ENCODE measurements at places on chromosomes 2 and 18. TPM values are rescaled to one million over a fixed set of nuclear protein-coding genes. Genes with fewer than 3 reads are reported as not detected.

DNA sequence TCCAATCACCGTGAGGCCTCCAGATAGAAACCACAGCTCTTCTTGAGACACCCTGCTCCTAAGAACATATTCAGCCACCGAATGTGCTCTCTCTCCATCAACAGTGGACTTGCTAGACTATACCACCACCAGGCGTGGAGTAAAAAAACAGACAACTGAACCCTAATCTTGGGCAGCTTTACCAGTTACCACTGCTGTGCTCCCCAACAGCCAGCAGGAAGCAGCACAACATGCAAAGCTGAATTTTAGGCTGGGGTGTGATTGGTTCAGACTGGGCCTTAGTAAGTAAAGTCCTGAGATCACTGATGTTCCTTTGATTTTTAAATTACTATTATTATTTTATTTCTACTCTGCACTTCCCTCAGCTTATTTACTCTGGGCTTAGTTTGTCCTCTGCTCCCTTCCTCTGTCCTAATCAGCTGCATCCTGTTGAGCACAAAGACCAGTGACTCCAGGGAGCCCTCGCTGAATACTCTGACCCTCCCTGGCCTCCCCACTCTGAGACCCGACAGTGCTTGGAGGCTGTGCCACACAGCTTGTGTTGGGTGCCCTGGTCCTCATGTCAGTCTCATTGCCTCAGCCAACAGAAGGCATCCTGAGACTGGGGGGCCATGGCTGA, 21.9 kb downstream of the MRPL35 start:
- DNase-seq = peak; percentile 80
- H3K4me3 ChIP-seq = no peak overlapping the region
- no peak overlapping the region for H3K27ac ChIP-seq
- no peaks in the 10 kb centered on the region for H3K27me3 ChIP-seq
- H3K36me3 ChIP-seq = no peaks in the 10 kb centered on the region
- H3K4me1 ChIP-seq = no peaks in the 10 kb centered on the region

ACTR3 gene
- 138 TPM for total RNA-seq

- no peak overlapping the region for H3K27ac ChIP-seq
- H3K27me3 ChIP-seq = no peaks in the 10 kb centered on the region
- H3K4me3 ChIP-seq = no peak overlapping the region
- H3K36me3 ChIP-seq = no peaks in the 10 kb centered on the region
Observed at GRCh38 chr2:128769457-128770142, 450.9 kb upstream of the HS6ST1 start.

DNA sequence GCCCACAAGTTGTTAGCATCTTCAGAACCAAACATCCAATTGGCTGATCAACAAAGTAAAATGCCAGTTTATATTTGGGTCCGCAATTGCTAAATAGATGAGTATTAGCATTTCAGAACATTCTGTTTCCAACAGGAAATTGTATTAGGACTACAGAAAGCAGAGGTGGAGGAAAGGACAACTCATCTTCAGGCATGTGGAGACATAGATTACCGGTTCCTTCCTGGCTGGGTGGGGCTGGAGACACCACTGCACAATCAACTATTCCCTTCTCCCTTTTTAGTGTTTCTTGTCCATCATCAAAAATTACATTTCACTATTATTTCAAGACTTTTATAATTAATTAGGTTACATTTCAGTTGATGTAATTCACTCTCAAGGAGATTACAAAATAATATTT, 83.8 kb downstream of the ADAM23 start:
- no peaks in the 10 kb centered on the region for H3K27me3 ChIP-seq
- no peak overlapping the region for H3K4me3 ChIP-seq
- no peak for DNase-seq
- H3K4me1 ChIP-seq = peaks cover 18% of the 10 kb centered on the region
- H3K36me3 ChIP-seq = no peaks in the 10 kb centered on the region

MLPH gene
- 16.5 TPM for total RNA-seq

GRCh38 chr18:13294309-13294708, 75.7 kb downstream of the LDLRAD4 start:
- no peaks in the 10 kb centered on the region for H3K27me3 ChIP-seq
- H3K36me3 ChIP-seq = no peaks in the 10 kb centered on the region
- H3K27ac ChIP-seq = no peak overlapping the region

DNA sequence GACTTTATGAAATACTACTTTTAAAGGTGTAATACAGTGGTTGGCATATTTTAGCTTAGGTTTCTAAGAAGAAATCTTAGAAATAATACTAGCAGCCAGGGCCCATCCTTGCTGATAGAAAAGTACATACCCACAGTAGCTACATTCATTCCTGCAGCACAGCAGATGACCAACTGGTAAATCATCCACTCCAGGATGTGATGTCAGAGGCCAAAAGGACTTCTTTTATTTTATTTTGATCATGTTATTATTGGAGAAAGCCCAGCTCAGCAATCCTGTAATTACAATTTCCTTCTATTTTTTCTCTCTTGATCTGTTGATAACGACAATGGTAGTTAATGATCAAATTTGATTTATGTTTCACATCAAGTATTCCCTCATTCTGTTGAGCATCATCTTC, 18.0 kb upstream of the TTN start:
- no peaks in the 10 kb centered on the region for H3K36me3 ChIP-seq
- H3K4me3 ChIP-seq = no peak overlapping the region
- DNase-seq = no peak
- H3K4me1 ChIP-seq = no peaks in the 10 kb centered on the region

DNA sequence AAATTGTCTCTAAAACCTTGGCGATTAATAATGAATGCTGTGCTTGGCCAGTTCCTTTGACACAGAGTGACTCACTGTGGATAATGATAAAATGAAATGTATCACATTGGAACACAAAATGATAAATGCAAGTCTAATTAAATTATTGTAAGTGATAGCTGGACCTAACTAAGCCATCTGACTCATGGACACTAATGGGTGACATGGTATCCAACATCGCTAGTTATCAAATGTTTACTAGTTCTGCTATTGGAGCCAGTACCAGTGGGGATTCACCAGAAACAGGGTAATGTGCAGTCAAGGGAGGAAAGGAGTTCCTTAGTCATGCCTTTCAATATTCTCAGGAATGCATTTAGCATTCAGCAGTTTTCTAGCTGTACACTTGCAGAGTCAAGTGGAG, 736.3 kb upstream of the ACVR2A start:
- no peaks in the 10 kb centered on the region for H3K4me1 ChIP-seq
- H3K27ac ChIP-seq = no peak overlapping the region
- H3K36me3 ChIP-seq = no peaks in the 10 kb centered on the region
- no peak overlapping the region for H3K4me3 ChIP-seq
- DNase-seq = no peak
- no peaks in the 10 kb centered on the region for H3K27me3 ChIP-seq

DNA sequence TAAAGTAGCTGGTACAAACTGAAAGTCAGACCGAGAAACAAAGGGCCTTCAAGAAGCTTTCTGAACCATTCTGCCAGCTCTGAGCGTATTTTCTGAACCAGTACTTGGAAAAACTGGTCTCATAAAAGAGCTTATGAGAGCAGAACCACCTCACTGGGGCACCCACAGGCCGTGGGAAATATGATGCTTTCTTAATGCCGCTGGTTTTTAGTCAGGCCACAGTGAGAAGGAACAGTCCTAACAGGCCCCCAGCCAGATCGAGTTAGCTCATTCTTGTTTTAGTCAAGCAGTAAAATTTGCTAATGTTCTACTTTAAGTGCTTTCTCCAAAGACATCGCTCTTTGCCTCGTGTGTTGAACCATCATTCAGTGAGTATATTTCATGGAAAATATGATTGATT, 12.7 kb upstream of the NOSTRIN start:
- no peaks in the 10 kb centered on the region for H3K36me3 ChIP-seq
- no peak for DNase-seq
- no peaks in the 10 kb centered on the region for H3K27me3 ChIP-seq
- no peaks in the 10 kb centered on the region for H3K4me1 ChIP-seq
- H3K27ac ChIP-seq = no peak overlapping the region

SERPINB13 gene
- total RNA-seq = not detected

DNA sequence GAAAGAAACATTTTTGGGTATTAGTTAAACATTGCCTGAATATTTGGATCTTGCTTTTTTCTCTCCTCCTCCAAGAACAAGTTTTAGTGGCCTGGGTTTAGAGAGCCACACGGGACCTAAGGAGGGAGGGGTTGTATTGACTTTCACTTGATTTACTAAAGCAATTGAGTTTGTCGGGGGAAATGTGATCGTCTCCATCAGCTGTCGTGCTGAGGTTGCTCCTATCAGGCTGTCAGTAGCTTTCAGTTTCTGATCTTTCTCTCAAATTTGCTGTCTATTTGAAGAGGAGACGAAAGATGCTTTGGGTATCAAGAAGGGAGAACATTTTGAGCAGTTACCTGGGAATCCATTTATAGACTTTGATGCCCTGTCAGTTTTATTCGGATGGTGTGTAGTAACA, 106.0 kb downstream of the SETBP1 start:
- no peaks in the 10 kb centered on the region for H3K36me3 ChIP-seq
- H3K4me1 ChIP-seq = peaks cover 4% of the 10 kb centered on the region
- no peaks in the 10 kb centered on the region for H3K27me3 ChIP-seq
- DNase-seq = no peak
- no peak overlapping the region for H3K27ac ChIP-seq
- H3K4me3 ChIP-seq = no peak overlapping the region

GRCh38 chr2:72137498-72138010, 10.1 kb downstream of the CYP26B1 start:
- peak; percentile 81 for DNase-seq
- H3K36me3 ChIP-seq = no peaks in the 10 kb centered on the region
- H3K4me1 ChIP-seq = peaks cover 11% of the 10 kb centered on the region
- no peak overlapping the region for H3K4me3 ChIP-seq
- H3K27ac ChIP-seq = no peak overlapping the region

DNA sequence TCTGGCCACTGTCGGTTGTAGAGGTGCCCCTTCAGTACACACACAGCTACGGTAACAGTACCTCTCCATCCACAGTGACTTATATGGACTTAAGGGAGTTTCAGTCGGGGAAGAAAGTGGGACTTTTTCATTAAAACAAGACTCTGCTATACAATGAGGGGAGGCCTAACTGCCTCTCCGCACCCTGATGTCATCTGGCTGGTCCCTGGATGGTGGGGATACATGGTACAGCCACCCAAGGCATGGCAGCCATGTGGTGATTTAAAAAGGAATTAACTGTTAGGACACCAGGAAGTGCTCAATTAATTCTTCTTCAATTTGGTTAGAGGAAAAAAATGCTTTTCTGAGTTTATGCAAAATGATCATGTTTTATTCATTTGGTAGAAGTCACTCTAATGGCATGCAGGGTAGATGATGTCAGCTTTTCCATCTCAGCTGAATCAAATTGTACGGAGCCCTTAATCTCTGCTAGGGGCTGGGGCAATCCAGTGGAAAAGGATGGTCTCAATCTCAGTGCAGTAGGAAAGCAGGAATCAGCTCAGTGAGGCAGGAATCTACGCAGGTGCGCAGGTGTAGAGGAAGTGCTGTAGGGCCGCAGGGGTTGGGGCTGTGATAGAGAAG, 243.9 kb downstream of the PRKCE start:
- H3K27ac ChIP-seq = no peak overlapping the region
- no peaks in the 10 kb centered on the region for H3K36me3 ChIP-seq
- no peaks in the 10 kb centered on the region for H3K27me3 ChIP-seq
- no peak overlapping the region for H3K4me3 ChIP-seq
- no peak for DNase-seq

OSGEPL1 gene
- 23.1 TPM for total RNA-seq

CPLX4 gene
- not detected for total RNA-seq

DNA sequence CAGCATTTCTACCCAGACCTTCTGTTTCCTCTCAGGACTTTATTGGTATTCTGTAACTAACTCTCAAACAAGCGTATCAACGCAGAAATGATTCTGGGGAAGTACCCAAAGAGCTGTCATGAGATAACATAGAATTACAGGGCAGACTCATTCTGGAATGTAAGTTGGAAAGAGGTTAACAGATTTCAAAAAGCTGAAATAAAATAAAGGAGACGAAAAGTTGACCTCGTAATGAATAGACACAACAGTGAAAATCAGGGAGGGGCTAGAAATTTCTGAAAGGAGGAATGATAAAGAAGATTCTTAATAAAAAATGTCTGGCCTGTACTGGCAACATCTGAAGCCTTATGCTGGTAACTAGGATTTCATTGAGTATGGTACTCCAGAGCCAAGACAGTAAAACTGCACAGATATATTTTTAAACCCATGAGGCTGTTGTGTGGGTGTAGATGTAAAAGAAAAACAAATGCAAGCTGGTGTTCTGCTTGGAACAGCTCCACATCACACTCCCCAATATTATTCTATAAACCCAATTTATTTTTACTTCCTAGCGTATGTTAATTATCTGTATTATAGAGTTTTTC, 23.9 kb downstream of the RBMS1 start:
- no peak overlapping the region for H3K4me3 ChIP-seq
- no peak for DNase-seq
- H3K4me1 ChIP-seq = peaks cover 27% of the 10 kb centered on the region
- no peaks in the 10 kb centered on the region for H3K27me3 ChIP-seq
- H3K36me3 ChIP-seq = no peaks in the 10 kb centered on the region

DNA sequence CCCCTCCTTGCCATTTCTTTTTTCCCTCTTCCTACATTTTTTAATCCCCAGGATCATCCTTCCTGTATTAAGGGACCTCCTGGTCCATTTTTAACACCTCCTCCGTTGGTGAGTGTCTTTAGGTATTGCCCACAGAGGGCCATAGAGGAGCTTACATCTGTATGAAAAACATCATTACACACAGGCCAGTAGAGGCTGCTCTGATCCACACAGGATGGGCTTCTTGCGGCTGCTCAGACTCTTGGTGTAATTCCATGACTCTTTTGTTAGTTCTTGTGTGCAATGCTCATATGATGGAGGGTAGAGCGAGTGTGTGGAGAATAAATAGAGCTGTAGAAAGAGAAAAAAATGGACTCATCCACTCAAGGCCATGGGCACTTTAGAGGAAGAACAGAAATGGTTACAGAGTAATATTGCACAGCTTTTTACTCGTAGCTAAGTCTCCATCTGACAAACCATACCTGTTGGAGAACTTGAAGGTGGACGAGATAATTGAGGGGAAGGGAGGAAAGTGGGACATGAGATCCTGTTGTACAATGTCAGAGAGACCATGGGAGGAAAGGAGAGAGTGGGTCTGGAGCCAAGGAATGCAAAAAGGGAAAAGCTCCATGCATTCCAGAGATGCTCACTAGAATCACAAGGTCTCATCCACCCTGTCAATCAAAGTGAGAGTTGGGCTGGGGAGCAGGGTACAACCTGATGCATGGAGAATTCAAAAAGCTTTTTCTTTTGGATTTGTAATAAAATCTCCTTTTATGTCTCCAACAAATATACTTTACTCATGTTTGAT, 129.7 kb upstream of the TNP1 start:
- no peaks in the 10 kb centered on the region for H3K27me3 ChIP-seq
- H3K27ac ChIP-seq = no peak overlapping the region
- H3K36me3 ChIP-seq = no peaks in the 10 kb centered on the region
- peaks cover 4% of the 10 kb centered on the region for H3K4me1 ChIP-seq
- no peak overlapping the region for H3K4me3 ChIP-seq

DNA sequence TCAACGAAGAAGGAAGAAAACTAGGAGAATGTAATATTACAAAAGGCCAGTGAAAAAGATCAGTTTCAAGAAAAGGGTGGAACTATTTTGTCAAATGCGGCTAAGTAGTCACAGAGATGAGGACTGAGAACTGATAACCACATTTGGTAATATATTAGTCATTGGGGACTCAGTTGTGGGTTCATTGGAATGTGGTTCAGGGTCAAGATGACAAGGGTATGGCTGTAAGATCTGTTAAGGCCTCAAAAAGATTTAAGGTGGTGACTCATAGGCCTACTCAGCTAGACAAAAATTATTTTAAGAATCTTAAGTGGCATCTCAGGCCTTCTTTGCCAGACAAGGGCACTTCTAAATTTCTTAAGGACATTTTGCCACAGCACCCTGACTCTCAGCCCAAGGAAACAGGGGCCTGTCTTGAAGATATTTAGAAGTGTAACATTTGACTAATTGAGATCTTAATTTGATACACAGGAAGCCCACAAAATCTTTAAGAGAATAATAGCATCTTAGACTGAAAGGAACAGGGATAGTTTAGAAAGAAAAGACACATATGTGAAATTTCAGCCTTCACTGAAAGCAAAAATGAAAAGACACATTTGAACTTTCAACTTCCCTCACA, 81.3 kb downstream of the STRADB start:
- DNase-seq = no peak
- H3K4me3 ChIP-seq = no peak overlapping the region
- no peak overlapping the region for H3K27ac ChIP-seq
- no peaks in the 10 kb centered on the region for H3K4me1 ChIP-seq

Data from GM23338 (cell line).